ENCODE measurements at places on chromosomes 16 and 17.

DNA sequence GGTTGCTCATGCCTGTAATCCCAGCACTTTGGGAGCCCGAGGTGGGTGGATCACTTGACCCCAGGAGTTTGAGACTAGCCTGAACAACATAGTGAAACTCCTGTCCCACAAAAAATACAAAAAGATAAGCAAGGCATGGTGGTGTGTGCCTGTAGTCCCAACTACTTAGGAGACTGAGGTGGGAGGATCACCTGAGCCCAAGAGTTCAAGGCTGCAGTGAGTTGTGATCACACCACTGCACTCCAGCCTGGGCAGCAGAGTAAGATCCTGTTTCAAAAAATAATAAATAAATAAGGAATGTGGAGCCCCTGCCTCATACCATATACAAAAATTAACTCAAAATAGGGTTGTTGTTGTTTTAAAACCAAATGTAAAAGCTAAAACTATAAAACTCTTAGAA is 26.2 kb upstream of the CORO1A start:
- DNase-seq = no peak

- no peak for DNase-seq
Measured at GRCh38 chr16:3889059-3889458, 8.5 kb upstream of the CREBBP start.

DNA sequence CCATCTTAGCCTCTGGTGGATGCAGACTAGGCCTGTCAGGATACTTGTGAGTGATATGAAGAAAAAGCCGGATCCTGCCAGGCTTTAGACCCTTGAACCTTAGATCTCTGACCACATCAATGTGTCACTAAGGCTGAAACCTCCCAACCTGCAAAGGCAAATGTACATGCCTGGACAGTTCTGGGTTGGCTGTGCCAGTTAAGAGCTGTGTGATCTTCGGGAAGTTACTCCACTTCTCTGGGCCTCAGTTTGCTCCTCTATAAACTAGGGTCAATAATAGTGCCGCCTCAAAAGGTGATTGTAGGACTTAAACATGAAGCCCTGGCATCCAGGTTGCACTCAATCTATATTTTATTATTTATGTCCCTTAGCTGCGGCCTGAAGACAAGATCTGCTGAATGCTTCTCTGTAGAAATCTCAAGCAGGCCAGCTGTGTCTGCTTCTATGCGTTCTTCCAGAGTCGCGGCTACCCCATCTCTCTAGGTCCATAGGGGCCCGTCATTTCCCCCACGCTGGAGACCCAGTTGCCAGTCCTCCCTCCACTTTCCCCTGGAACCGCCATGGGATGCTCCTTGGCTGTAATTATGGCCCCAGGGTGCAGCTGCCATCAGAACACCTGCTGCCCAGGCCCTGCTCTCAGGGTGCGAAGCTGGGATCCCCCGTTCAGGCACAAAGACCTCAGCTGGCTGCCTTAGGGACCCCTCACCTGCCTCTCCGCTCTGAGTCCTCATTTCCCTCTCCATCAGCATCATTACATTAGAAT is 50.2 kb downstream of the AKAP1 start:
- DNase-seq = no peak

- peak; percentile 6 for DNase-seq
Measured at GRCh38 chr17:56125830-56126819, 27.1 kb upstream of the ANKFN1 start.

DNA sequence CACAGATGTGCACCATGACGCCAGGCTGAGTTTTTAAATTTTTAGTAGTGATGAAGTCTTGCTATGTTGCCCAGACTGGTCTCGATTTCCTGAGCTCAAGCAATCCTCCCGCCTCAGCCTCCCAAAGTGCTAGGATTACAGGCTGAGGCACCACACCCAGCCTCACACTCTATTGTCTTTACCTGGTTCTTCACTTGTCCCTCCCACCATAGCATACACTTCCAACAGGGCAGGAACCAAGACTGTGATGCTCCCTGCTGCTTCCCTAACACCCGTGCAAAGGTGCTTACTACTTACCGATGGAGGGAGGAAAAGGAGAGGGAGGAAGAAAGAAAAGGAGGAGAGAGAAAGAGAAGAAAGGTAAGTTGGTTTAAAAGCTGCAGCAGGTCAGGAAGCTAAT is 41.4 kb upstream of the MEIOC start:
- DNase-seq = no peak

- DNase-seq = no peak
Measured at GRCh38 chr16:49483651-49484450, 110.2 kb downstream of the C16orf78 start.

GRCh38 chr16:85236818-85237150 is 124.5 kb upstream of the CIBAR2 start:
- no peak for DNase-seq

GRCh38 chr16:49589544-49590031 is 216.0 kb downstream of the C16orf78 start:
- DNase-seq = no peak

All from activated CD4-positive, alpha-beta T cell treated with anti-CD3 and anti-CD28 coated beads for 48 hours (primary cell).